ENCODE measurements at places on chromosomes 7 and 10.

DNA sequence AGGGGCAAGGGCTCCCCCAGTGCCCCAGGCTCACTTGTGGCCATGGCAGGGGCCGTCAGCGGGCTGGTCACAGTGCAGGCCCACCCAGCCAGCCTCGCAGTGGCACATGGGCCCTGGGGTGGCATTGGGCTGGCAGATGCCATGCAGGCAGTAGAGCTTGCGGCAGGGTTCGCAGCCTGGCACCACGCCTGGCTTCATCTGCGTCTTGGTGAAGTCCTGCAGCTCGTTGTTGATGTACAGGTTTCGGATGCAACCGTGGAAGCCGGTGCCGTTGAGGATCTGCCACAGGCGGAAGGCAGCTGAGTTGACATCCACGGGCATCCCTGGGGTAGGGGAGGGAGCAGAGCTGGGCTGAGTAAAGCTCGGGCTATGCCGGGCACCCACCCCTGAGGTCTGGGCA lies 170.6 kb downstream of the LCOR start:
- DNase-seq, result no peak

GRCh38 chr10:97723001-97723400 lies 9.5 kb downstream of the MARVELD1 start:
- DNase-seq, result no peak

GRCh38 chr7:99456288-99456687 lies 9.7 kb downstream of the ATP5MF start:
- DNase-seq, result no peak

DNA sequence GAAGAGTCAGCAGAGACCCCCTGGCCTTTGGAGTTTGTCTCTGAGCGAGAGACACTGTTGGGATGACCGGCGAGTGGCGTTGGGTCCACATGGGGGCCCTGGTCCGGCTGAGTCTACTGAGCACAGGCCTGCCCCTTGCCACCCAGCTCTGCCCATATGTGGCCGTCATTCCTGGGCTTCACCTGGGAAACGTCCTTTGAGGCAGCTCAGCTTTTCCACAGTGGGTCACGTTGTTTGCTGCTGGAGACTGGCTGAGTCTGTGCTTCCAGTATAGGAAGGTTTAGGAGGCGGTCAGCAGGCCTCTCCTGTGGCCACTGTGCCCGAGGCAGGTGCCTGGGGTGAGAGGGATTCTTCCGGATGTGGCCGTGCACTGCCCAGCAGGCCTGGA lies 17.1 kb downstream of the ADAM8 start:
- DNase-seq, result no peak
